Posterior cingulate gyrus (tissue), 11 donors: ENCODE measurements at places on chromosomes 13 and 19.
A peak's percentile ranks its signal among the peaks of the same experiment; 100 is the strongest.

- DNase-seq = peak; percentile 8
Observed at GRCh38 chr19:53365899-53366493, 491 bp downstream of the ZNF525 start.

GRCh38 chr13:30835442-30835841 is 70.6 kb upstream of the MEDAG start:
- DNase-seq = no peak

DNA sequence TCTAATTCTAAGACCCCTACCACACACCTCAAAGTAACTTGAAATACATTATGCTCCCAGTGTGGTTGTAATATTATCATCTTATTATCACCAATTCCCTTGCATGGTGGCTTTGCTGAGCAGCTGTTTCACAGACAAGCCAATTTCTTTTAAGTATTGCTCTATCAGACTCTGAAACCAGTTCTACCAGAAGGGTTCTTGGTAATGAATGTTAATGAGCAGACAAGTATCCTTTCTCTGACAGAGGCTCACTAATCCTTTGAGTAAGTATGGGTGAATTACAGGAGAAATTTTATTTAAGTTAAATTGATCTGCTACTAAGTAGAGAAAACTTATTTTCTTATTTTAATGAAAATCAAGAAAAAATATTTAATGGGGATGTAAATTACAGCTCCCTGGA is 326.0 kb downstream of the GPC6 start:
- DNase-seq = no peak

- no peak for DNase-seq
Observed at GRCh38 chr13:84591444-84591843, 709.2 kb upstream of the SLITRK1 start.

- no peak for DNase-seq
Observed at GRCh38 chr13:99689955-99690354, 188.7 kb downstream of the TM9SF2 start.

GRCh38 chr13:107493266-107493665 is 722.1 kb downstream of the LIG4 start:
- DNase-seq = no peak

GRCh38 chr13:111665691-111666095 is 345.3 kb downstream of the TEX29 start:
- DNase-seq = no peak

- no peak for DNase-seq
Observed at GRCh38 chr13:46288570-46289259, 77.0 kb downstream of the LRRC63 start.

DNA sequence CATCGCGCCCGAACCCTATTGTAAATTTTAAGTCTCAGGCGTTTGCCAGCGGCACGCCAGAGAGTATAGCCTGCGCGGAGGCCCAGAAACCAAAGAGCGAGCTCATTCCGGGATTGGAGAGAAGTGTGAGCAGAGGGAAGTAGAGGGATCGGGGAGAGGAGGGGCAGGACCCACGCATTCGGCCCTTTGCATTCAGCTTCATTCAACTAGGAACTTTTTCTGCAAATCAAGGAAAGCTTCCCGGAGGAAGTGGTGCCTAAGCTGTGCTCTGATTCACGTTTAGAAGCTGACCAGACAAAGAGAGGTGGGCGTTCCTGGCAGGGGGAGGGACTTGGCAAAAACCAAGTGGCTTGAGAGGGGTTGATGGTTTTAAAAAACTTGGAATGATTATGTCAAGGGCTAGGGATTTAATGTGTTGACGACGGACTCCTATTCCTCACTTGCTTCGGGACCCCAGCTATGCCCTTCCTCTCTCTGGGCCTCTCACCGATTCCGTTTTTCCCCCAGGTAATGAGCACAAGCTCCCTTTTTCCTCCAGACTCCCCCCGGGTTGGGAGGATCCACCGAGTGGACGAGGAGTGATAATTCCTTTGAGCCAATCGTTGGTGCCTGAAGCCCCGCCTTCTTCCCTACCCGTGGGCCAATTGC is 811 bp upstream of the PRMT1 start:
- DNase-seq = no peak
